ENCODE measurements at places on chromosomes 13 and 19.
A peak's percentile ranks its signal among the peaks of the same experiment; 100 is the strongest.

- no peak for DNase-seq
Measured at GRCh38 chr19:42629191-42629590, 34.5 kb upstream of the CEACAM8 start.

DNA sequence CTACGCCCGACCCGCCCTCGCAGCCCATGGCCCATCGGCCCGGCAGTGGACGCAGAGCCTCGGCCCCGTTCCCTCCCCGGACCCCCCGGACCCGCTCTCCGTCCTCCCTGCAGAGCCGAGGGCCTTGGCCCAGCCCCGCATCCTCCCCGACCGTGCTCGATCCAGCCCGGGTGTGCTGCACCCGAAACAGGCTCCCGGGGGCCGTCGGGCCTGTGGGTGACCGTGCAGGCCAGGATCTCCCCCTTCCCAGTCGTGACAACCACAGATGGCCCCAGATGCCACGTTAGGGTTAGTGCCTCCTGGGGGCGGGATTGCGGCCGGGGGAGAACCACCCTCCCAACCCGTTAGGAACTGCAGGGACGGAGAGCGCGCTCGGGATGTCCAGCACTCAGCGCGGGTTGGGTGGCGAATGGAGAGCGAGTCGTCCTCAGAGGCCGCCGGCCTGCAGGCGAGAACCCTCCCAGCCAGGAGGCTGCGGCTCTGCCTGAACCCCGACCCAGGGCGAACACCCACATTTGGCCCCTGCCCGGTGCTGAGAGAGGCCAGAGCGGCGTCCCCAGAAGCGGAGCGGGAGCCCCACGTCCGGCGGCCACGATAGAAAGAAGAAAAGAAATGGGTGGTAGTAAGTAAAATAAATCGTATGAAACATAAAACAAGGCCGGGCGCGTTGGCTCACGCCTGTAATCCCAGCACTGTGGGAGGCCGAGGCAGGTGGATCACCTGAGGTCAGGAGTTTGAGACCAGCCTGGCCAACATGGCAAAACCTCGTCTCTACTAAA lies 6.7 kb upstream of the MADCAM1 start:
- DNase-seq: peak; percentile 72

DNA sequence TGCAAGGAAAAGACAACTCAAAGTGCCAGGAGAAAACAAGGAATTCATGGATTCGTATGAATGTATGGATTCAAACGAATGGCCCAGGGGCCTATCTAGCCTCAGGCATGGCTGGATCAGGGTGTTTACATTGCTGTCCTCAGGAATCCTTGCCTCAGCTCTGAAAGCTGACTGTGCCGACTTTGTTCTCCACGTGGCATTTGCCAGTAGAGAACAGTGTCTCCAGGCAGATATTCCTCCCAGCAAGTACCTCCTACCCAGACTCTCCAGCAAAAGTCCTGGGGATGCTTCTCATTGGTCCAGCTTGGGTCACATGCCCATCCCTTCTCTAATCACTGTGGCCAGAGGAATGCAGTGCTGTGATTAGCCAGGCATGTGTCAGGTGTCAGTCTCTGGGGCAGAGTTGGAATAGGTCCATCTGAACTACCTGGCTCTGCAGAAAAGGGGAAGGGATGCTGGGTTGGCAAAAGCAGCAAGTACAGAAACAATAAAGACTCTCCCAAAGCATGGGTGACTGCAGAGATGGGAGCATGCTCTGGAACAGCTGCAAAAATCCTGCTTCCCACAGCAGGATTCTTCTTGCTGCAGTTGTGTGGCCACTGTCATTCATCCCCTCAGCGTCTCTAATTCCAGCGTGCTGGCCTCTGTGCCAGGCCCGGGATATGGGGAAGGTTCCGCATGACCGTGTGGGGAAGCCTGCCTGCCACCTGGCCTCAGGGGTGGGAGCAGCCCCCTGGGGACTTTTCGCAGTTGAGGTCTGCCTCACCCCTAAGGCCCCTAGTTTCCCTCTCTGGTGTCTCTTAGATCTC lies 30.0 kb downstream of the CCNE1 start:
- no peak for DNase-seq

DNA sequence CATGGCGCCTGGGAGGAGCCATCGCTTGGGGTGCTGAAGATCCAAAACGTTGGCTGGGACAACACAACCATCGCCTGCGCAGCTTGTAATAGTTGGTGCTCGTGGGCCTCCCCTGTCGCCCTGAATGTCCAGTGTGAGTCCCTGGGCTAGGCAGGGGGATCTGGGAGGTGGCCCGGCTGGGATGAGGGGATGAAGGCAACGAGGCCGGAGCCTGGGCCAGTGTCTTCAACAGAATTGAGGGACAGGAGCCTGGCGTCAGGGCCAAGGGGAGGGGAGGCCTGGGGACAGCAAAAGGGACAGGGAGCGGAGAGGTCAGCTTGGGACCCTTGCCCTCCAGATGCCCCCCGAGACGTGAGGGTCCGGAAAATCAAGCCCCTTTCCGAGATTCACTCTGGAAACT lies 6.7 kb upstream of the FFAR1 start:
- no peak for DNase-seq
